ENCODE measurements at places on chromosomes 6 and 20. TPM values are rescaled to one million over a fixed set of nuclear protein-coding genes. Genes with fewer than 3 reads are reported as not detected.

Gene ANGPT4
- not detected for total RNA-seq

Gene SIRPB1
- total RNA-seq = 0.17 TPM

Gene TMEM74B
- total RNA-seq = 3.7 TPM

Gene RHAG
- total RNA-seq = 0.09 TPM

Gene OR2H1
- total RNA-seq = not detected

Gene DNAH8
- total RNA-seq = not detected

Gene HLA-DQB2
- total RNA-seq = not detected

Gene OLIG3
- not detected for total RNA-seq

Gene C6orf52
- 2.1 TPM for total RNA-seq

Gene CENPQ
- 4.7 TPM for total RNA-seq

Gene CD24
- total RNA-seq = 299 TPM

Gene SLC17A2
- total RNA-seq = not detected

Gene MEP1A
- total RNA-seq = not detected

Gene FABP7
- total RNA-seq = not detected

Gene AFG1L
- total RNA-seq = 1.2 TPM

Gene TFAP2D
- not detected for total RNA-seq

Gene AKAP12
- total RNA-seq = 143 TPM

Gene FAM83D
- 80.7 TPM for total RNA-seq

Gene RBM39
- 190 TPM for total RNA-seq

Gene FAM209B
- total RNA-seq = 0.21 TPM

Gene PHACTR3
- total RNA-seq = 0.32 TPM

Gene OR2B2
- not detected for total RNA-seq

Gene BIRC7
- 1.7 TPM for total RNA-seq

Gene SLC52A3
- 0.38 TPM for total RNA-seq

Gene PNPLA1
- total RNA-seq = not detected

Gene GINS1
- 32.2 TPM for total RNA-seq

Gene TRAPPC3L
- total RNA-seq = not detected

Gene OR2J3
- not detected for total RNA-seq

Gene SEL1L2
- not detected for total RNA-seq

Gene RPS6KA2
- 0.11 TPM for total RNA-seq

Gene POPDC3
- total RNA-seq = 27.8 TPM

Gene HLA-G
- total RNA-seq = not detected

All from A549 treated with GW870086 at 1 μM for 4 hours (cell line).